ENCODE measurements at places on chromosomes 13 and 19. TPM values are rescaled to one million over a fixed set of nuclear protein-coding genes. Genes with fewer than 3 reads are reported as not detected.

The KCNN4 gene
- total RNA-seq: 0.50 TPM

The PCSK4 gene
- total RNA-seq: 2.3 TPM

GRCh38 chr13:110811771-110812120 is 98.2 kb downstream of the ING1 start:
- DNase-seq: no peak

- no peak for DNase-seq
These were observed 28.5 kb upstream of the CEACAM20 start for GRCh38 chr19:44557933-44558332.

DNA sequence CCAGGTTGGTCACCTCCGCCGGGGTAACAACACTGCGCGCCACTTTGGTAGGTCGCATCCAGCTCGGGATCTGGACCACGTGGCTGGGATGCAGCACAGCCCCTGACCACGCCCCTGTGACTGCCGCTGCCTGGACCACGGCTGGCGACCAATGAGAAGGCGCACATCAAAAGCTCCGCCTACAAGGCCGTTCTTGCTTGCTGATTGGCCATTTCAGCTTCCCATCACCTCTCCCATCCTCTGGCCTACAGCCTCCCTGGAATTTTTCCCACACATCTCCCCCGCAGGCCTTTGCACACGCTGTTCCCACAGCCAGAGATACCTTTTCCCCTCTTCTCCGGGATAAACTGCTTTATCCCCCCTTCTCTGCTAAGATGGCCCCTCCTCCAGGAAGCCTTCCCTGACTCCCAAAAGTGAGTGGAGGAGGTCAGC is 12.5 kb upstream of the MAP1S start:
- DNase-seq: no peak

GRCh38 chr13:54433493-54434206 is 1405.0 kb downstream of the OLFM4 start:
- no peak for DNase-seq

- no peak for DNase-seq
These were observed 736.9 kb upstream of the PCDH9 start for GRCh38 chr13:67967031-67967430.
